Mesenchymal stem cell (in vitro differentiated cells and primary cell): ENCODE measurements at places on chromosomes 4 and X.

GRCh38 chr4:156475322-156475721 lies 496.3 kb downstream of the PDGFC start:
- H3K4me1 ChIP-seq: no peaks in the 10 kb centered on the region
- DNase-seq: peak; percentile 73
- H3K4me3 ChIP-seq: no peak overlapping the region
- peak overlapping the region; percentile 82 for H3K27ac ChIP-seq
- H3K36me3 ChIP-seq: no peaks in the 10 kb centered on the region
- no peaks in the 10 kb centered on the region for H3K27me3 ChIP-seq

DNA sequence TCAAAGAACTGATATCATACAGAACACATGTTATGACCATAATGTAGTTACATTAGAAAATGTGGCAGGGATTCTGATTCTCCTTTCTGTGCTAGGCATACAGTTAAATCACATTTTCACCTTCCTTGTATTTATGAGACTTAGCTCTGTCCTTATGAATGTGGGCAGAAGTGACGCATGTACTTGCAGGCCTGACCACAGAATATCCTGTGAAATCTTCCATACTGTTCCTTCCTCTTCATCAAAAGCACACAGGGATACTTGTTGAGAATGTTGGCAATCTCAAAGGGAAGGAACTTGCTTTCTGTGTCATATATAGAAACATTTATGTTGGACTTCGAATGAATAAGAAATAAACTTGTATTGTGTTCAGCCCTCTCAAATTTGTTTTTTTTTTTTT lies 17.2 kb upstream of the MYOZ2 start:
- H3K36me3 ChIP-seq: no peaks in the 10 kb centered on the region
- H3K4me1 ChIP-seq: no peaks in the 10 kb centered on the region
- peak; percentile 82 for DNase-seq
- H3K27ac ChIP-seq: no peak overlapping the region

DNA sequence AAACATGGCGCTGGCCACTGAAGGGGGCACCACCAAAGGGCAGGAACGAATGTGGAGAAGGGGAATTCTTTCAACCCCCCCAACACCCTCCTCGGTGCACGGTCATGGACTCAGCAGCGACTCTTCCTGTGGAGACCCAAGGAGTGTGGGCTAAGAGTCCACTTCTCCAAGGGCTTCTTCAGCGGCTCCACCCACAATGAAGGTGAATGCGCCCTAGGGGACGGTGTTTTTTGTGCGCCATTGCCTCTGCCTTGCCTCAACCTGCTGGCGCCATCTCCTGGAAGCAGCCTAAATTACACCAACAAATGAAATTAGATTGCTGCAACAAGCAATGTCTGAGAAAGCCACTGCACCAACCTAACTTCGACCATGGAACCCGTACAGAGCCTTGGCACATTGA lies 169.2 kb upstream of the MAGEB18 start:
- no peaks in the 10 kb centered on the region for H3K4me1 ChIP-seq
- no peaks in the 10 kb centered on the region for H3K27me3 ChIP-seq
- no peaks in the 10 kb centered on the region for H3K36me3 ChIP-seq
- no peak overlapping the region for H3K27ac ChIP-seq
- no peak for DNase-seq

DNA sequence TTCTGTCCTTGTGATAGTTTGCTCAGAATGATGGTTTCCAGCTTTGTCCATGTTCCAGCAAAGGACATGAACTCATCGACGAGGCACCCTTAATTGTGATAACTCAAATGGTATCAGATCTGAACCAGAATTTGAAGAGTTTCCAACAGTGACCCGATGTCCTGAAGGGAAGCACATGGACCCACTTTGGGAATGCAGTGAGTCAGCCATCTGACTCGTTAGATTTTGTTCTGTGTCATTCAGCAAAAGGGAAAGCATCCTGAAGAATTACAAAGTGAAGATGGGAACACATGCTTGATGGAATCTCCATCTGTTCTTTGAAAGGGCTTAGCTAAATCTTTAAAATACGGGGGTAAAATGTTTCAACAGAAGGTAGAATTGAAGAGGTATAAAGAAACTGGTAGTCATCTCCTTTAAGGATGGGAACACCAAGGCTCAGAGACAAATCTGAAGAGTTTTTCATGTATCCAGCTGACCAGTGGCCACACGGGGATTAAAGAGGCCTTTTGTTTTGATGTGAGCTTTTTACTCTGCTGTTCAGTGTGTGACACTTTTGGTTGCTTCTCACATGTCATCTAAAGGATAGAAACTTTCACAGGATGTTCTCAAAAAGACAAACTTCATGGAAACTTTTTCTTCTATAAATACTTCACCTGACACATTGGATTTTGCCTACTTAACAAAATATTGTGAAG lies 393.8 kb downstream of the INPP4B start:
- H3K4me1 ChIP-seq: no peaks in the 10 kb centered on the region
- no peak overlapping the region for H3K4me3 ChIP-seq
- no peak for DNase-seq
- H3K27me3 ChIP-seq: no peaks in the 10 kb centered on the region
- no peak overlapping the region for H3K27ac ChIP-seq
- no peaks in the 10 kb centered on the region for H3K36me3 ChIP-seq

DNA sequence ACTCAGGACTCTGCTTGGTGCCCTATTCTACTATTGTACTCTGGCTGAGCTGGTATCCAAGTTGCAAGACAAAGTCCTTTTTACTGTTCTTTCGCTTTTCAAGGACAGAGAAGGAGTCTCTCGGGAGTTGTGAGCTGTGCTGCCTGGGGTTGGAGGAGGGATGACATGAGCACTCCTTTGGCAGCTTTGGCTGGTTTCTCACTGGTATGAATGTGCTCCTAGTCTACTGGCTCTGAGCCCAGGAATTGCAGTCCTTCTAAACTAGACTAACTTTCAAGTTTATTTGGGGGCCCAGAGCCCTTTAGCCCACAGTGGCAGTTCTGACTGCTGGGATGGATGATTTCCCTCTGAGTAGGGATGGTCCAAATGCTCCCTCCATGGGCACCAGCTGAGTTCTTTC lies 997.1 kb downstream of the RAB28 start:
- H3K27me3 ChIP-seq: no peaks in the 10 kb centered on the region
- H3K4me3 ChIP-seq: no peak overlapping the region
- no peak overlapping the region for H3K27ac ChIP-seq
- DNase-seq: no peak
- no peaks in the 10 kb centered on the region for H3K36me3 ChIP-seq

GRCh38 chr4:151407466-151408379 lies 1.3 kb upstream of the FHIP1A start:
- peak; percentile 3 for DNase-seq
- H3K27me3 ChIP-seq: peaks cover 32% of the 10 kb centered on the region
- H3K4me3 ChIP-seq: peak overlapping the region; percentile 70
- H3K27ac ChIP-seq: no peak overlapping the region
